HFF-Myc (cell line): ENCODE measurements at places on chromosomes 16 and 17.

DNA sequence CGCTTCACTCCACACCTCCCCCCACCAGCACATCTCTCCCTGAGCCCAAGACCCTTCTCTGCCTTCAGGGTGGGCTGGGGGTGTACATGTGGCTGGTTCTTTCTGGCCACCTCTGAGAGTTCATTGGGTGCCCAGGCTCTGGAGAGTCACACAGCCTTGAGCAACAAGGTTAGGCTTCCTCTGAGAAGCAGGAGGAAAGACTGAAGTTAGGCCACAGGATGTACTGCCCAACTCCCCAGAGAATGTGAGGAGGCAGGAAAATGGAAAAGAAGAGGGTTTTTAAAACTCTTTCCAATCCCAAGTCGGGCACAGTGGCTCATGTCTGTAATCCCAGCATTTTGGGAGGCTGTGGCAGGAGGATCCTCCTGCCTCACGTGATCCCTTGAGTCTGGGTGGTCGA is 7.3 kb downstream of the PCGF2 start:
- DNase-seq: no peak

GRCh38 chr16:78155791-78156345 is 56.4 kb downstream of the WWOX start:
- no peak for DNase-seq

DNA sequence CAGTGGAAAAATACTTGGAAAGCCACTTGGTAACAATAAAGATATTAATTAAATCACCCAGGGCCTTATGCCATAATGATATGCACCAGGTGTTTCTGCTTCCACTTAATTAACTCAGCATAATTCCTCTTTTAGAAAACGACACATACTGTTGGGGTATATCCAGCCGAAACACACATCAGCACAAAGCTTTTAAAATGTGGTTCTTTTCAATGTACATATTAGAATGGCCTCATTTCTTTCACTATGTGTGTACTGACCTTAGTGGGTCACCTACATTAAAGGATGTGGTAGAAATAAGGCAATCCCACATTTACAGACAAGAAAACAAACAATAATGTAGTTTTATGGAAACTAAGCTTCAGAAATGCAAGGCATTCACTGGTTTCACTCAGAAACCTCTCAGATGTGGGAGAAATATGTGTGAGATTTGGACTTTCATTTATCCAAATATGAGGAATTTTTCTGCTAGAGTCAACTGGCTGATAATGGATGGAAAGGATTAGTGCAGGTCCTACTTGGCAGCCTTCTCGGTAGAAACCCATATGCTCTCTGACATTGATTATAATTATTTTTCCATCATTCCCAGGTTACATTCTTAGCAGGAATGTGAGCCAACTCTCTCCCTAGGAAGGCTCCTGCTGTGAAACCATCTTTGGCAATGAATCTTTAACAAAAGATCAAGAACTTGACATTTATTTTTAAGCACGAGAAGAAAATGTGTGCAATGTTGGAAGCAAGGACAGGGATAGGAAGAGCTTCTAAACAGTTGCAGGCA is 66.7 kb upstream of the DHX40 start:
- DNase-seq: no peak

DNA sequence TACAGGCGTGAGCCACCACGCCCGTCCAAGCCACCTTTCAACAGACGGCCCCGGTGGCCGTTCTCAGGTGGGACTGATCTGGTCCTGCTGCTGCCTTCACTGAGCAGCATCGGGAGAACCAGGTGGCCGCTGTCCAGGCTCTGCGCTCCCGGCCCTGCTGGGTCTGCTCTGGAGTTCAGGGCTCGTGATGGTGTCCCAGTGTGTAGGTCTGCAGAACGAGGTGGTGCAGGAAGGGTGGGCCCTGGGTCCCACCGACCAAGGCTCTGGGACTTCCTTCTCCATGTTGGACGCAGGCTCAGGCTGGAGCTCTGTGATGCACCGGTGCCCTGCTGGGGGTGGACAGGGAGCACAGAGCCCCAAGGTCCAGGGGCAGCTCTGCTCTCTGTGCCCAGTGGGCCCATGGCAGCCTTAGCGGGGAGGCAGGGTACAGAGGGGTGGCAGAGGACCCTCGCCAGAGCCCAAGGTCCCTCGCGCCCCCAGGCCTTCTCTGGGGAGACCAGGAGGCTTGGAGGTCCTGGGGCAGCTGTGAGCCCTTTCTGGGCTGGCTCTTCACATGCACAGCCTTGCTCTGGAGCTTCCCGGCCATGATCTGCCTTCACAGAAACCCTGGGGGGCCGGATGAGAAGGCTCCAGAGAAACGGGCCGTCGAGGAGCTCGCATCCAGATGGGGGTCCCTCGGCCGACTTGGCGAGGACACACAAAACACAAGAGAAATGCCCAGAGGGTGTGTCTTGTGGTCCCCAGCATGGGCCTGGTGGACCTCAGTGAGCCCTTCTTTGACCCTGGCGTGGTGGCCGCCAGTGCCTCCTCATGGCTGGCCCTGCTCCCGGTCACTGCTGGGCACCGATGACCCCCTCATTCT is 26.9 kb upstream of the BAHCC1 start:
- no peak for DNase-seq

DNA sequence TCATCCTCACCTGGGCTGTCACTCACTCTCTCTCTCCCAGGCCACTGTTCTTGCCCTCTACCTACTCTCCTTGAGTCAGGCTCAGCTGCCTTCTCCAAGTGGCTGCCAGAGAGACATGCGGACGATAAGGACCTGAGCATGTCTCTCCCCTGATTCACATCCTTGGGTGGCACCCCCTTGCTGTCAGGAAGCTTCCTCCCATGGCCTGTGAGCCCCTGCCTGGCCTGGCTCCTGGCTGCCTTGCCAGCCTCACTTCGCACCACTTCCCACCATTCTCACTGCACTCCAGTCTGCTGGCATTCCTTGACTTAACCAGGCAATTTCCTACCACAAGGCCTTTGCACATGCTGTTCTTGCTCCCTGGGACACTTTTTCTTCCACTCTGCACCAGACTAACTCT is 2.7 kb upstream of the ALDH3A1 start:
- DNase-seq: no peak

- no peak for DNase-seq
Measured at GRCh38 chr17:36818134-36818825, 119.0 kb upstream of the LHX1 start.
